HuH-7.5 (cell line): ENCODE measurements at places on chromosomes 5 and 9.

GRCh38 chr5:178355671-178356070 is 123.1 kb upstream of the PHYKPL start:
- DNase-seq: no peak

GRCh38 chr5:135294793-135295192 is 104.2 kb downstream of the MACROH2A1 start:
- no peak for DNase-seq

DNA sequence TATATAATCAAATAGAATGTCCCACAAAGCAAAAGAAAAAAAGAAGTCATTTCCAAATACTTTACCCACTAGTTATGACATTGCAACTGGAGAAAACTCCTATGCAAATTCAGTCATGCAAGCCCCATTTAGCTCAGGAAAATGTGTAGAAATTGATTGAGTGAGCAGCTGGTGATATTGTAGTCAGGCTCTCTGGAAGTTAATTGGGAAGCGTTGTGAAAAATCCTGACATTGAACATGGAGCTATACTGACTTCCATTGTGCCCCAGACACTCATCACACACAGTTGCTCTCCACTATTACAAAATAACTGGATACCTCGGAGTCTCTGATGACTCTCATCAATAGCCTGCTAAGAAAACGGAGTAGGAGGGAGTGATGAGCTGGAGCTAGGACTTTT is 49.0 kb downstream of the TUSC1 start:
- DNase-seq: no peak

DNA sequence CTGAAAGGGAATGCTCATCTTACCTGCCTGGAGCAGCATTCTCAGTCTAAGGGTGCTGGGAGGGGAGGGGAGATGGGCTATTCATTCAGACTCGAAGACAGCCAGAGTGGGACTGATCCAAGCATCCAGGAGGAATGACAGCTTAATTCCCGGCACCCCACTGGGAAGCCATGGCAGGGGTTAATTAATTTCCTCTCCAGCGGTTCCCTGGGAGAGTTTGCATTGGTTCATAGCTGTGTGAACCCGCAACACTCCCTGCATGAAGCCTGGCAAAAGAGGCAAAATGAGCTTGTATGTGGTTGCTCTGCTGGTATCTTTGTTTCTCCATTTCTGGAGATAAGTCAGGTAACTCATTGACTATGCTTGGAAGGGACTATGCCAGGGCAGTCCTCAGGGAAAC is 401.0 kb upstream of the SLC24A2 start:
- DNase-seq: no peak

DNA sequence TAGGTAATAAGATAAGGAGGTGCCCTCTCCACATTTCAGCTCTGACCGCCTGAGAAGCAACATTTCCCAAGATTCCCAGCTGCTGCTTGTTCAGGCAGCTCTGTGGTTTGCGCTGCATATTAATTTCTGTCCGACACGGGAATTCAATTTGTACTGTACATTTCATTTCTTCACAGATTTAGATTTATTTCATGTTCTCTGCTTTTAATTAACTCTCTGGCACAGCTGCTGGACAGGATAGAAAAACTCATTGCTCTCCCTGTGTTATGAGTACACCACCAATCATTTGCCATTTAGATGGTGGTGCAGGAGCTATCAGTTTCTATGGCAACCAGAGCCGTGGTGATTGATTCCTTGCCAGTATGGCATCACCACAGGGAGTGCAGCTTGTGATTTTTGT is 558.5 kb downstream of the DMRTA1 start:
- no peak for DNase-seq

- no peak for DNase-seq
These were observed 112.6 kb upstream of the ARRDC3 start for GRCh38 chr5:91495699-91496098.

DNA sequence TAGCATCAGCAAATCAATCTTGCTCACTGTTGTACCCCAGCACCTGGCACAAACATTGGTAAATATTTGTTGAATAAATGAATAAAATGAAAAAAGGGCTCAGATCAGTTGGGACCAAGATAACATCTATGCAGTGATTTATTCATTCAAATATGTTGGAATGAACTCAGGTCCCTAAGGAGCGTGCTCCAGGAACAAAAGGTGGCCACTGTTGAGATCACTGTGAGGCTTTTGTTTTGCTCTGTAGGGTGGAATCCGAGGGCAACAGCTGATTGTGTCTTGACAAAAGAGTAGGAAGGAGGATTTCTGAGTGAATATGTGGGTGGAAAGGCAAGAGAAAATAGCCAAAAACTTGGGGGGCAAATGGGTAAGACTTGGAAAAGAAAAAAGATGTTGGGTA is 89.7 kb downstream of the PPP2R2B start:
- DNase-seq: no peak
